ENCODE measurements at places on chromosomes 3 and 15.
A peak's percentile ranks its signal among the peaks of the same experiment; 100 is the strongest.

GRCh38 chr3:13474776-13475303 lies 5.3 kb upstream of the HDAC11 start:
- no peak for DNase-seq

- DNase-seq, result peak; percentile 55
Measured at GRCh38 chr3:184786280-184786941, 25.6 kb upstream of the VPS8 start.

DNA sequence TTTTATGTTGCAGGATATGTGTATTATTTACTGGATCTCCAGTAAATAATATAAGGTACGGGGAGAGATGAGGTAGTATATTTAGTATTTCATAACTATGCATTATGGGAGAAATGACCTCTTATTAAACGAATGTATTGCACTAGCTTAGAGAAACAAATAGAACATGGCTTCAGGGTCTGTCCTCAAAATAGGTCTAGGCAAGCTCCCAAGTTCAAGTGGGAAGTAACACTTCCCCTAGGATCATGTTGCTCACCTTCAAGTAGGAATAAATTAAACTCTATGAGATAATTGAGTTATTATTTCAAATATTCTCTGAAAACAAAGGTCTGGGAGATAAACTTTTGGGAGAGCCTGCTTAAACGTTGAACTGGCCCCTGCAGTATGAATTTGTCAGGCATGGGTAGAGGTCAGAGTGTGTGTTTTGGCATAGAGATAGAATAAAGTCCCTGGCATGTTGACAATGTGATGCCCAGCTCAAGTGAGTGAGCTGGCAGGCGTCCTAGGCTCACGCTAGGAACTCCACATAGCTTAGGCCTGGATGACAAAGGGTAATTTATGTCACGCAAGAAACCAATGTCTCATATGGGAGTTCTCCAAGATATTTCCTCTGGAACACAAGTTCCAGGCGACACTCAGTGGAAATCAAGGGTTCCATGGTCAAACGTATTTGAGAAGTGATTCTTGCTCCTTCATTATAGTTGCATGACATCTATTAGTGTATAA lies 236.8 kb downstream of the CACNA2D3 start:
- no peak for DNase-seq

- DNase-seq, result peak; percentile 14
Measured at GRCh38 chr3:12897381-12898289, 56.3 kb upstream of the RPL32 start.

- peak; percentile 10 for DNase-seq
Measured at GRCh38 chr3:148459931-148460513, 237.7 kb upstream of the AGTR1 start.
